ENCODE measurements at places on chromosomes 3 and 15.

DNA sequence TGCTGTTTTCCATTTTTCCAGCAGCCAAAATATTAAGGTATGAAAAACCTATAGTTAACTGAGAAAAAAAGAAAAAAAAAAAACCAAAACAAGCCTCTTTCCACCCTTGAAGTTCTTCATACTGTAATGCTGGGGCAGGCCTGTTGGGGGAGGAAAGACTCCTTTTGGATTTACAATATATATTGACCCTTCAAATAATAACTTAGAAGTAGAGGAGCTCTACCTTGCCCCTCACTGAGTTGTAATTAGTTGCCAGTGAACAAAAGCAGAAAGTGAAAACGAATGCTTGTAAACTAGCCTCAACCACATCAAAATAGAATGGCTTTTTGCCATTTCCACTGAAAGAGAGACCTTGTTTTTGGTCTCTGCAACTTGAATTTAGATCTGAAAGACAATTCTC lies 326.6 kb downstream of the NR2F2 start:
- no peak for DNase-seq

DNA sequence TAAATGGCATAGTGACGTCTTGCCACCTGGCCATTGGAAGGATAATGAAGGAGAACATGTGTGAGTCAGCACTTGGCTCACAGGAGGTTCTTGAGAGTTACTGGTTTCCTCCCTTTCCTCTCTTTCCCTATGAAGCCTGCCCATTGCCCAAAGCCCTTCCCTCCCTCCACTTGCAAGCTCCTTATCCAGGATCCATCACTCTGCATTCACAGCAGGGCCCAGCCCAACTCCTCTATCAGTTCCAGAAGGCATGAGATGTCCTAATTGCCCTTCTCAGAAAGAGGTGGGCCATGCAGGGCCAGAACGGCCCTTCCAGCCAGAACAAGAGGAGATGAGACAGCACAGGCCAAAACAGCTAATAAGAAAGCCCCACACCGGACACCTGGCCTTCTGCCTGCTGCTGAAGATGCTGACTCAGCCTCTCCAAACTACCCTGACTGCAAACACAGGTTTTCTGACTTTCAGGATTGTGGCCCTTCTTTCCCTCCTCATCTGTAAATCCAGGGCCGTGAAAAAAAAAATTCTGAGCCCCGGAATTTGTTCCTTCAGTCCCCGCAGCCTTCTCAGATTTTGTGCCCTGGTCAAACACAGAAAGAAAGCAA lies 29.7 kb downstream of the HAPLN3 start:
- DNase-seq: peak; percentile 28

DNA sequence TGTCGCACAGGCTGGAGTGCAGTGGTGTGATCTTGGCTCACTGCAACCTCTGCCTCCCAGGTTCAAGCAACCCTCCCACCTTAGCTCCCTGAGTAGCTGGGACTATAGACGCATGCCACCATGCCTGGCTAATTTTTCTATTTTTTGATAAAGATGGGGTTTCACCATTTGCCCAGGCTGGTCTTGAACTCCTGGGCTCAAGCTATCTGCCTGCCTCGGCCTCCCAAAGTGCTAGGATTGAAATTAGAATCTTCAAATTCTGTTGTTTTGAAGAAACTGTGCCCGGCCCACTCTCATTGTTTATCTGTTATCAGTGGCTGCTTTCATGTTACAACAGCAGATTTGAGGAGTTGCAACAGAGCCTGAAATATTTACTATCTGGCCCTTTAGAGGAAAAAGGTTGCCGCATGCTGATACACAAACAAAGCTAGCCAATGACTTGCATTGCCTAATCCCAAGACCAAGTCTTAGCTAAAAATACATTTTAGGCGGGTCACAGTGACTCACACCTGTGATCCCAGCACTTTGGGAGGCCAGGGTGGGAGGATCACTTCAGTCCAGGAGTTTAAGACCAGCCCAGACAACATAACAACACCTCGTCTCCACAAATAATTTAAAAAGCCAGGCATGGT lies 43.2 kb upstream of the PPP4R2 start:
- DNase-seq: peak; percentile 62

DNA sequence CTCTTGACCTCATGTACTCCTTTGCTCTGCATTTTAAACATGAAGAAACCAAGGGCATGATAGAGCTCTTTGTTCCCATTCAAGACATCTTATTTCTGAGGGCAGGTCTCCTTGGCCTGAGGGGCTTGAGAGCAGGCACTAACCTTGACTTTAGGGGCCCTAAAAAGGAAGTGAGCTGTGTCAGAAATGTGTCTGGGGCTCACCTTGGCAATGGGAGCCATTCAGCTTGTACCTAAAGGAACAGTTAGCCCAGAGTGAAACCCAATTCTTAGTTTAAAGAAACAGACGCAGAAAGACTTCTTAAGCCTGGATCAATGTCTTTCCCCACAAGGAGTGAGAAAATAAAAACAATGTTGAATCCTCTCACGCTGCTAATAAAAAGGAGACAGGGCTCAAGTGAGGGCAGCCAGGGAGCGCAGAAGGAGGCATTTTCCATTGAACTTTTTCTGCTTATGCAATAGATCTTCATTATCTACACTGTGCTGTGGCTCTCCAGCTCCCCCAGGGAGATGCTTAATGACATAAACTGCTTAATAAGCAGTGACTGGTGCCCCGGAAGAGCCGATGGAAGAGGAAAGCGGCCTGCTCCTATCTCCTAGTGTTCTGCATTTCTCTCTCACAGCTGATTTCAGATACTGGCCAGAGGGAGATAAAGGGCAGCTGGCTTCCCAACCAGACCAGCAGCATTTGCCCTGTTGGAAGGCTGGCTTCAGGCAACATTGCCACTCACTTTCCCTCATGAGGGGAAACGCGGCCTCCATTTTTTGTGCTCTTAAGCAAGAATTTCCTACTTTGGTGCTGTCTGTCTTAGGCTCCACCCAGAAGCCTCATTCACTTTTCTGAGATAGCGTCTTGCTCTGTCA lies 152.0 kb downstream of the OPA1 start:
- DNase-seq: no peak

GRCh38 chr3:14283813-14284438 lies 105.3 kb downstream of the LSM3 start:
- DNase-seq: no peak

- DNase-seq: no peak
These were observed 207.4 kb upstream of the MME start for GRCh38 chr3:154872696-154873095.

DNA sequence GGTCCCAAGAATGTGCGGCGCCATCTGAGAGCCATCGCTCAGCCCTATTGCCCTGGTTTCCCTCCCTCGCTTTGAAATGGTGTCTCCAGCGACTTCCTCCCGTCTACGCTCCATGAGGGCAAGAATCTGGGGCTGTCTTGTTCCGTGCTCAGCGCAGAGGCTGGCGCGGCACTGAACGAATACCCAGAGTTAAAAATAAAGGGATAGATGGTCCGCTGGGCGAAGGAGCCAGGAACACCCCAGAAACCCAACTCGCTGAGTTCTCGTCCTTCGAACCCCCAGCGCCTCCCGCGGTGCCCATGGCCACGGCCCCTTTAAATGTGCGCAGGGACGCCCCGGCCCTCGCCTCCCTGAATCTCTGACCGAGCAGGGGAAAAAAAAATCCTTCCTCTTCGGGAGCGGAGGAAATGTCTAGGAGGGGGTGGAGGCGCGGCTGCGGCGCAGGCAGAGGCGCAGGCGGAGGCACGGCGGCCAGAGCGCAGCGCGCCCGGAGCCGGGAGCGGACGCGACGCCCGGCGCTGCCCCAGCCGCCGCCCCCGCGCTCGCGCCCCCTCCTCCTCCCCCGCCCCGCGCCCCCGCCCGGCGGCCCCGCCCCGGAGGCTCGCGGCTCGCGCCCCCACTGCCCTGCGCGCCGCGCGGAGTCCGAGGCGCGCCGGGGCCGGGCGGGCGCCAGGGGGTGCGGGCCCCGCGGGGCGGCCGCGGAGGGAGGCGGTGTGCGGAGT lies 8.5 kb upstream of the FGD5 start:
- no peak for DNase-seq

GRCh38 chr3:25897019-25897418 lies 107.1 kb downstream of the OXSM start:
- no peak for DNase-seq

DNA sequence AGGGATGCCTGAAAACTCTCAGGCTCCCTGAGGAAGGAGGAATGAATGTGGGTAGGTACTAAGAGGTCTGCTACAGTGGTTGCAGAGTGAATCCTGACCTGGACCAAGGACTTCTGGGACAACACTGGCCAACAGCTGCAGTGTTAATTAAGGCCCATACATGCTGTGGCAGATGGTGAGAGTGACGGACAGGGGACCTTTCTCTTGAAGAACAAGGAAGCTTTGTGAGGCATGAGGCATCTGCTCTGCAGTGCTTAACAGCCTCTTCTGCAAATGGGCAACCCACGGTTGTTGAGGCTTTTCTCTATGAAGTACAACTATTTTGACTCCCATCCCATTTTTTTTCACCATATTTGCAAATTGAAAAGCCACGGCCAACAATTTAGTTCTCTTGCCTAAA lies 26.6 kb upstream of the ACAN start:
- no peak for DNase-seq

- no peak for DNase-seq
These were observed 292.2 kb downstream of the BCHE start for GRCh38 chr3:165545059-165545458.

DNA sequence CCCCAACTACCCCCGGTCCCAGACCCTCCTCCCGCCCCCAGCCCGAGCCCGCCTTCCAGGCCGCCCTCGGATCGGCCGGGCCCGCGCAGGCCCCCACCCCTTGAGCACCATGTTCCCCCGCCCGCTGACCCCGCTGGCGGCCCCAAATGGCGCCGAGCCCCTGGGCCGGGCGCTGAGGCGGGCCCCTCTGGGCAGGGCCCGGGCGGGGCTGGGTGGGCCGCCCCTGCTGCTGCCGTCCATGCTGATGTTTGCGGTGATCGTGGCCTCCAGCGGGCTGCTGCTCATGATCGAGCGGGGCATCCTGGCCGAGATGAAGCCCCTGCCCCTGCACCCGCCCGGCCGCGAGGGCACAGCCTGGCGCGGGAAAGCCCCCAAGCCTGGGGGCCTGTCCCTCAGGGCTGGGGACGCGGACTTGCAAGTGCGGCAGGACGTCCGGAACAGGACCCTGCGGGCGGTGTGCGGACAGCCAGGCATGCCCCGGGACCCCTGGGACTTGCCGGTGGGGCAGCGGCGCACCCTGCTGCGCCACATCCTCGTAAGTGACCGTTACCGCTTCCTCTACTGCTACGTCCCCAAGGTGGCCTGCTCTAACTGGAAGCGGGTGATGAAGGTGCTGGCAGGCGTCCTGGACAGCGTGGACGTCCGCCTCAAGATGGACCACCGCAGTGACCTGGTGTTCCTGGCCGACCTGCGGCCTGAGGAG lies 472 bp downstream of the CHST14 start:
- DNase-seq: no peak

DNA sequence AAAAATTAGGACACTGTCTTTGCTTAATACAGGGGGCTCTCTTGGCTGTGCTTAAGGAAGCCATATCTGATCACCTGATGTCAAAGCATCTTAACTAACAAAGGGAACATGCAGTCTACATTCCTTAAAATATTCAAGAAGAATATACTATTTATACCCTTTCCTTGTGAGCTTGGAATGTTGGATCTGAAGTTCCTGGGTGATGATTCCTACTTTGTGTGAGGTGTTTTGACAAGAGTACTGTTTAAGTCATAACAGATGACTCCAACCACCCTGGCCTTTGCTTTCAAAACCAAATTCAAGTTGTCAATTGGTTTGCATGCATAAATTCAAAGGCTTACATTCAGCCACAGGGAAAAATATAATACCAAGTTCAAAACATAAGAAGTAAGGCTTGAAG lies 862.7 kb upstream of the SEMA6D start:
- DNase-seq: no peak

DNA sequence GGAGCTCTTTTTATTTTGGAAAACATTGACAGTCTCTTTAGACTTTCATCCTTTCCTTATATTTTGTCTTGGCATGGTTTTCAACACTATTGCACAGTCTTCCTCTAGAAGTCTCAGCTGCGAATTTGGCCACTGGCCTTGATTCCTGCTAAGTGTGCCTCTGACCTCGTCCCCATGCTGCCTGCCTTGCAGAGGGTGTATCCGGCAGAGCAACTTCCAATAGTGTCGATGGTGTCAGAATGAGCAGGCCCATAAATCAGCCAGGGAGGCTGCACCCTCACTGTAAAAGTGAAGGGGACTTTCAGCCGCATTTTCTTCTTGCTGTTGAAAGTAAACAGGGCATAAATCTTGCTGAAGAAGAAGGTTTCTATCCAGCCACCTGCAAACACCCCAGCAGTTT lies 336.7 kb upstream of the TRIM42 start:
- DNase-seq: no peak

GRCh38 chr3:192869131-192870031 lies 48.3 kb downstream of the MB21D2 start:
- DNase-seq: peak; percentile 59

DNA sequence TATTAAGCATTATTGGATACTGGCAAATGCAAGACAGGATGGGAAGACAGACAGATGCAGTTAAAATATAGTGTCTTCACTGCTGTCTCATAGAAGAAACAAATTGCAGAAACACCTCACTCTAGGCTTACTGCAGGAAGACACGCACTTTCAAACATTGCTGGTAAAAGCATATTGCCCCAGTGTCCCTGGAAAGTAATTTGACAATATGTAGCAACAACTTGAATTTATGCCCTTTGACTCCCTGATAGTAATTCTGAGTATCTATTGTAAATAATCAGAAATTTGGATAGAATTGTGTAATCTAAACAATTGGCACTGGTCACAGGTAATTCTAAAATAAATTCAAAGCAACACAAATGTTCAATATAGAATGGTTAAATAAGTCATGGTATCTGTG lies 62.0 kb downstream of the MSL2 start:
- DNase-seq: no peak

DNA sequence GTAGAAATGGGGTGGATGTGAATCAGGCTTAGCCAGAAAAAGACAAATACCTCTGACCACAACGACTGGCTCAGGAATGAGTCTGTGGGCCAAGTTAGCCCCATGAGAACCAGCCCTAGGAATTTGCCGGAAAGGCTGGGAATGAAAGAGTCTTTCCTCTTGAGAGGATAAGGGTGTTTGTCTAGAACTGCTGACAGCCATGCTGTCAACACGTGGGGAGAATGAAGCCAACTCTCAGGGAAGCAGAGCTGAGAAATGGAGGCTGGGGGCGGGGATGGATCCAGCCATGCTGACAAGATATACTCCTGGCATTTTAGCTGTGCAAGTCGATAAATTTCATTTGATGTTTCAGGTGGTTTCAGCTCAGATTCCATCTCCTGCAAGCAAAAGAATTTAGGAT lies 10.6 kb upstream of the SLC6A1 start:
- peak; percentile 13 for DNase-seq

GRCh38 chr3:117630885-117631284 lies 921.3 kb downstream of the TUSC7 start:
- DNase-seq: peak; percentile 34

GRCh38 chr15:31300981-31301672 lies 25.5 kb upstream of the KLF13 start:
- no peak for DNase-seq

DNA sequence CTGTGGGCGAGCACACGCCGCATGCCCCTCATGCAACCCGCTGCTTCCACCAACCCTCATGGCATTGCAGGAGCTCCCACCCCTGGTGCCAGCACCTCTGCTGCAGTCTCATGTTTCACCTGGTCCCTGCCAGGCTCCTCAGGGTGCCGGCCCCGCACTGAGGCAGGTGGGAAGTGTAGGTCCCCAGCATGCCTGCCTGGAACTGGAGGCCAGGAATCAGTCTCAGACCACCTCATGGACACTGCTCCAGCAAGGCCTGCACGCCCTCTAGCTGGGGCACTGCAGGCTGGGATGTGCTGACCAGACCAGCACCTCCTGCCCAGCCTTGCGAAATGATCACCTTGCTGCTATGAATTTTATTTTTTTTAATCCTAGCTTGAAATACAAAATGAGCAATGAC lies 39.1 kb downstream of the OCA2 start:
- no peak for DNase-seq
